ENCODE measurements at places on chromosomes 13 and 19.

- DNase-seq, result no peak
These were observed 11.8 kb upstream of the BTBD2 start for GRCh38 chr19:2027361-2027760.

GRCh38 chr19:51668216-51668615 lies 21.6 kb upstream of the SIGLEC14 start:
- no peak for DNase-seq

DNA sequence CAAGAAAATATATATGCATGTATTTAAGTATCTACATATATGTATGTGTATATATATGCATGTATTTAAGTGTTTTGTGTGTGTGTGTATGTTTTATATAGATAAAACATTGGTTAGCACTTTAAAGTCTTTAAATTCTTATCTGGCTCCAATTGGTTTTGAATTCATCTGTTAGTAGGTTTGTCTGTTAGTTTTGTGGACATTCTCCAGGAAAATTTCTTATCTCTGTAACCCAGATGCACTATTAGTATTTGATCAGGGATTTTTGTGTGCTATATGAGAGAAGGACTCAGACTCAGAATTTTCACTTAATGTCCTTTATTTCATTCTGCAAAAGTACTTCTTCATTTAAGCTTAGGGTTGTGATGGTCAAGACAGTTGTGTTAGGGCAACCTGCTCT lies 103.1 kb downstream of the ITGBL1 start:
- no peak for DNase-seq

DNA sequence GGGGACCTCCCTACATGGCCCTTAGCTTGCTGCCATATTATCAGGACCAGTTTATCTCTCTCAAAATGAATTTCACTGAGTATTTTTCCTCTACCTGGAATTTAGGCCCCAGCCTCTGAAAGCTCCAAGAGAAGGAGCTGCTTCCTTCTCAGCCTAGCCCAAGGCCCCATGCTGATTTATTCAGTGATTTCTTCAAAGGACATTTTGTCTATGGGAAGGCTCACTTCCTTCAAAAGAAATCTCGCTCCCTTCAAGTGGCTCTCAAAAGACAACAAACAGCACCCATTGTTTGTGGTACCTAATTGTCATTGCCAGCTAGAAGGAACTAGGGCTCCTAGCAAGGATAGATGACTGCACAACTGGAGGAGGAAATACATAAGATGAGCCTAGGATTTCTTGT lies 172.4 kb downstream of the SLC7A1 start:
- no peak for DNase-seq

DNA sequence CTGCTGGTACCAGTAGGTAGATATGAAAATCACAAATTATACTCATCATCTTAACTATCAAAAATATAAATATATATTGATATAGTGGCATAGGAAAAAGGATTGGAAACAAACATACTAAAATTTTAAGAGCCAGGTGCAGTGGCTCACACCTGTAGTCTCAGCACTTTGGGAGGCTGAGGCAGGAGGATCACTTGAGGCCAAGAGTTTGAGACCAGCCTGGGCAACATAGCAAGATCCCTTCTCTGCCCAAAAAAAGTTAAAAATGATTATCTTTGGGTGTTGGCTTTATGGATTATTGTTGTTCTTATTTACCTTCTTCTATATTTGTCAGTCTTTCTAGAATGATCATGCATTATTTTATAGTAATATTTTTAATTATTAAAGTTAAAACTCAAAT lies 53.4 kb downstream of the FLT1 start:
- no peak for DNase-seq

- no peak for DNase-seq
These were observed 16.4 kb upstream of the C19orf33 start for GRCh38 chr19:38287604-38288003.

- no peak for DNase-seq
These were observed 2.9 kb downstream of the CYP2S1 start for GRCh38 chr19:41195675-41196497.

- no peak for DNase-seq
These were observed 109.0 kb upstream of the SOX1 start for GRCh38 chr13:111957913-111958450.

DNA sequence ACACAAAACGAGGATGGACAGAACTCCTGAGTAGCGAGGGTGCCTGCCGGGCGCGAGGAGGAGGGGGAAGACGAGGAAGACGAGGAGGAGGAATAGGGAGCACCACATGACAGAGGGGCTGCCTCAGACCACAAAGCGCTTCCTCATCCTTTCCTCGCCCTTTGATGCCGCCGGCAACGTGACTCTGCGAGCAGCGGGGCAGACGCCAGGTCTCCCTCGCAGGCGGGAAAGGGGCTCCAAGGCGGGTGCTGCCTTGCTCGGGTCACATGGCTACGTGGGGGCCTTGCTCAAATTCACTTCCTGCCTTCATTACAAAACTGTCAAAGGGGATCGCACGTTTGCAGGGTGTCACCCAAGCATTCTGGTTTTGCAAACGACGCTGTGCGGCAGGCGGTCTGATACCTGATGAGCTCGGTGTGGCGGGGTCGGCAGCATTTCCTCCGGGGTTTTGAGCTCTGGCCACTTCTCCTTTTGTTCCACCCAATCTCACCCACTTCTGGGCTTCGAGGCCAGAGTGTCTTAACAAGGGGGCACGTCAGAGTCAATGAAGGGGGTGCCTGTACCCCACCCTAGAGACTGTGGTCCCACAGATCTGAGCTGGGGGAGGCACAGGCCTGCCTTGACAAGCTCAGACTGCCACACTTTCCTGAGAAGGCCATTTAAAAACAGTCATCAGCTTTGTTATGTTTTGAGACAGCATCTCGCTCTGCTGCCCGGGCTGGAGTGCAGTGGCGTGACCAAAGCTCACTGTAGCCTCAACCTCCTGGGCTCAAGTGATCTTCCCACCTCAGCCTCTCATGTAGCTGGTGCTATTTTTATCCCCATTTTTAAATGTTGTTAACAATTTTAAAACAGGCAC lies 14.9 kb downstream of the MAP2K2 start:
- DNase-seq, result no peak

GRCh38 chr13:77476456-77476855 lies 59.0 kb upstream of the SCEL start:
- DNase-seq, result no peak

- no peak for DNase-seq
These were observed 24.9 kb upstream of the TPM4 start for GRCh38 chr19:16051254-16052025.

GRCh38 chr13:40452741-40453334 lies 213.6 kb downstream of the FOXO1 start:
- no peak for DNase-seq

DNA sequence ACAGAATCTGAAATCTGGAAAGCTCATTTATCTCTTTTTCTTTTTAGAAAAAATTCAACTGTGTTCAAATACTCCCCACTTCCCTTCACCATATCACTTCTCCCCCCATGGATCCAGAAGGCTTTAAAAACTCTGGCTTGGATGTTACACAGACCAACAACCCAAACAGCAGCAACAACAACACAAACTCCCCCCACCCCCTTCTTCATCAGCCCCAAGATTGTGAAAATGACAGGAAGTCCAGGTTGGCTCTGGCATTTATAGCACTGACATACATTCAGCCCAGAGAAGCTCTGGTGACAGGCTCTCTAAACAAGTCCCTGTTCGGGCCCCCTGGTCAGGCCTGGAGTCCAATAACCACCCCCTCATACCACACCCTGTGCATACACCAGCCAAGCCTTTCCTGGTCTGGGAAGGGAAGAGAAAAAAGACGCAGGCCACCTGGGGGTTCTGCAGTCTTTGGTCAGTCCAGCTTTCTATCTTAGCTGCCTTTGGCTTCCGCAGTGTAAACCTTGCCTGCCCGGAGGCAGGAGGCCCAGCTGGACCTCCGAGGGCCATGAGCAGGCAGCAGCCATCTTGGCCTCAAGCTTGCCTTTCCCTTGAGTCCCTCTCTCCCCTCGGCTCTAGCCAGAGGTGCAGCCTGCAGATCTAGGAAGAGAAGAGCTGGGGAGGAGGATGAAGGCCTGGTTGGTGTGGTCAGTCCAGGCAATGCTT lies 6.8 kb downstream of the CDX2 start:
- no peak for DNase-seq

DNA sequence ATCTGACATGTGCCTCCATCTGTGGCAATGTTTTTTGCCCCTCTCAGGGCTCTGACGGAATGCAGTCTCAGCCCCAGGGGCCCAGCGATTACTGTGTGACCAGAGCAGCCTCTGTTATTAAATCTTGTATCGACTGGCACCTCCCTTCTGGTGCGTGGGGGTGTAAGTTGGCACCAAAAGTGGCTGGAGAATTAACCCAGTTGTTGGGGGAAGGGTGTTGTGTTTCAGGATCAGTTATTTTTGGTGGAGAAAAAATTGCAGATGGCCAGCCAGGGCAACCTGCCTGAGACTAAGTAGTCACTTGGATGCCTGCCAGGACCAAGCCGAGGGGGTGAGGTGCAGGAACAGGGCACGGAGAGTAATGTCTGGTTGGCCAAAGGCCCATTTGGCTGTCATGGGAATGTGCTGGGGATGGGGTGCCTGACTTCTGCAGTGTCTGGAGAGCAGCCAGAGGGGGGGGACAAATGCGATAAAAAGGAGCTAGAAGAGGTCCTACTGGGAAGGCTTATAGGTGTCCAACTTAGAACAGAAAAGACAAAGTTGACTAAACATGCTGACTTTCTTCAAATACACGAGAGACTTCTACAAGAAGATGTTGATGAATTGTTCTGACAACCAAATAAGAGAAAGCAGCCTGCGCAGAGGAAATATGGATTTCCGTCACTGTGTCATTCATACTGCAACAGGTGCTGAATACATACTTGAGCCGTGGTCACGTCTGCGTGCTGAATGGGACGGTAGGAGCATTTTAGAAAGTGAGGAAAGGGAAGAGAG lies 69.8 kb downstream of the SIAH3 start:
- DNase-seq, result no peak

- no peak for DNase-seq
These were observed 863.6 kb upstream of the MIR17HG start for GRCh38 chr13:90483906-90484305.

DNA sequence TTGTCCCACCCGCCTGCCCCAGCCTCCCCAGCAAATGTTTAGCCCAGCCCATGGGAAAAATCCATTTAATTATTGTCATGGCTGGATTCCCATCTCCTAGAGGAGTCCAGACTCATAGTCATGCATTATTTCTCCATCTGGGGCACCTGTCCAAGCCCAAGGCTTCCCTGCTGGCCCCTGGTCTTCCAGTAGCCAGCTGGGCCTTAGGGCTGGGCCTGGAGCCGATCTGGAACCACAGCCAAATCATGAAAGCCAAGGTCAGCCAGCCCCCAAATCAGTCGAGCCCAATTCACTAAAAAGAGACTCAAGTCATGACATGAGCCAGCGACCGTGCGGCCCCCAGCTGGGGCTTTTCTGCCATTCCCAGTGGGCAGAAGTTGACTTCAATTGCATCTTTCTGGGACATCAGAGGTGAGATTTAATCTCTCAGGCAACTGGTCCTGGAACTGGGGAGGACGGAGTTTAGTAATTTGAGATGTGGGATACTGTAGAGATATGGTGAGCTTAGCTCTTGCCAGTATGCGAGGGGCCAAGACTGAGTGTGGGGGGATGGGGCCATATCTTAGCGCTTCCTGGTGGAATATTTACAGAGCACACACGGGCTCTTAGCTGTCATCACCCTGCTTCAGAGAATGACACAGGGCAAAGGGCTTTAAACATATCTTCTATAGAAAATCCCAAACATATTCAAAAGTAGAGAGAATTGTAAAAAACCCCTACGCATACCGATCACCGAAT lies 9.4 kb upstream of the PGLYRP2 start:
- no peak for DNase-seq

- DNase-seq, result no peak
These were observed 52.8 kb upstream of the ADGRE5 start for GRCh38 chr19:14328406-14328805.

- no peak for DNase-seq
These were observed 137.4 kb upstream of the SLITRK5 start for GRCh38 chr13:87533776-87534175.

DNA sequence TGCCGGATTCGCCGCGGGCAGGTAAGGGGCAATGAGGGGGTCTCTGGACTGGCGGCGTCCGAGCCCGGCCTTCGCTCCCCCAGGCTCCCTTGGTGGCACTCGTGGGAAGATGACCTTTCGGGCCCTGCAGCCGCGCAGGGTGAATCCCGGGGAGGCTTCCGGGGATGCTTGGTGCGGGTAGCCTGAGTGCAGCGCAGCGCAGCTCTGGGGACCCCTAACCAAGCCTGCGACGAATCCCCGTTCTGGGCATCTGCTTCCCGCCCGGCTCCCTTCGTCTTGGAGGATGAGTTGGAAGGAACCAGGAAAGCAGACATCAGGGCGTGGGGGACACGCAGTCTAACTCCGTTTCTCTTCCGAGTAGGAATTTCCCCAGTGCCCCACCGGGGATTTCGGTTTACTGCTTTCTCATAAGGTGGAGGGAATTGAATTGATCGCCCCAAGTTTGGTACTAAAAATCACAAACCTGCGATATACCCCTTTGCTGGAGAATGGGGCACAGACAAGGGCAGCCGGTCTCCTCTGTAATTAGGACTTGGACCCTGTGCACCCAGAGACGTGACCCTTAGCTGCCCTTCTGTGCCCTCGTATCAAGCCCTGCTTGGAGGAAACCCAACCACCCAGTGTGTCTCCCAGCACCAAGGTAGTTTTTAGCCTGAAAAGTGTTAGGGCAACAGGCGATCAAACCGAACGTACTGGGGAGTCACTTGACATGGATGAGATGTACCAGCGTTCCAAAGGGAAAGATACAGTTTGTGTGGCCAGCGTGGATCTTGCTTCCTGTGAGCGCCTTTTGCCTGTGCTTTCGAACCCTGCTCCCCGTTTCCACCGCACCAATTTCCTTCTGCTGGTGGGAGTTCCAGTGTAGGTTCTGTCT lies 1.0 kb downstream of the GPC5 start:
- no peak for DNase-seq

- no peak for DNase-seq
These were observed 245.5 kb upstream of the TSHZ3 start for GRCh38 chr19:31594701-31595100.

GRCh38 chr19:42253245-42254088 lies 1.5 kb downstream of the ERF start:
- DNase-seq, result no peak

All from kidney capillary endothelial cell (primary cell).